A549 (cell line): ENCODE measurements at places on chromosomes 13 and 19.
A peak's percentile ranks its signal among the peaks of the same experiment; 100 is the strongest.

- DNase-seq, result peak; percentile 41
Observed at GRCh38 chr19:3852614-3853254, 16.1 kb downstream of the ZFR2 start.

GRCh38 chr13:110030394-110030928, 244.1 kb upstream of the IRS2 start:
- no peak for DNase-seq

DNA sequence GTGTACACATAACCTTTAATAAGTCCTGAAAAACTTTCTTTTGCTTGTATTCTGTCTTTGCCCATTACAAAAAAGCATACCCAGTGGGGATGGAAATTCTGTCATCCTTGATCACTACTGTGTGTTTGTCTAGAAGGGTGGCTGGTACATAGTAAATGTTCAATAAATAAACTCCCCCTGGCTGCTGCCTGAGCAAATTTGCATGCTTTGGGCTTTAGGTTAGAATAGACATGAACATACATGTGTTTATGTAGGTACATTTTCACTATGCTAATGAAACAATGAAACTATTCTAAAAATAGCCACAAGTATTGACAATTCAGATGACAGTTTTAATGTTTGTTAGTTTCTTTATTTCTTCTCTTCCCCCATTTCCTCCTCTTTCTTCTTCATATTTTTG, 36.1 kb downstream of the TNFSF13B start:
- no peak for DNase-seq

DNA sequence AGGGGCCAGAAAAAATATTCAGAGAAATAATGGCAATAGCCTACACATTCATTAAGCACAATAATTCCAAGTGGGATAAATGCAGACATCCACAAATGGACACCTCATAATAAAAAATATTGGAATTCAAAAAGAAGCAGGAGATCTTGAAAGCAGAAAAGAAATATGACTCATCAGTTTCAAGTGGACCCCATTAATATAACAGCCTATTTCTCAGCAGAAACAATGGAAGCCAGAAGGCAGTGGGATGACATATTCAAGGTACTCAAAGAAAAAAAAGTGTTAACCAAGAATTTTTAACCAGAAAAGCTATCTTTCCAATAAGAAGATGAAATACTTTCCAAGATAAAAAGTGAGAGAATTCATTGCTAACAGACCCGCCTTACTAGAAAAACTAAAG, 48.4 kb upstream of the CYP2A13 start:
- DNase-seq, result no peak

- peak; percentile 21 for DNase-seq
Observed at GRCh38 chr13:79989217-79989661, 351.7 kb downstream of the SPRY2 start.

GRCh38 chr13:33303855-33304597, 18.5 kb upstream of the STARD13 start:
- DNase-seq, result peak; percentile 25

DNA sequence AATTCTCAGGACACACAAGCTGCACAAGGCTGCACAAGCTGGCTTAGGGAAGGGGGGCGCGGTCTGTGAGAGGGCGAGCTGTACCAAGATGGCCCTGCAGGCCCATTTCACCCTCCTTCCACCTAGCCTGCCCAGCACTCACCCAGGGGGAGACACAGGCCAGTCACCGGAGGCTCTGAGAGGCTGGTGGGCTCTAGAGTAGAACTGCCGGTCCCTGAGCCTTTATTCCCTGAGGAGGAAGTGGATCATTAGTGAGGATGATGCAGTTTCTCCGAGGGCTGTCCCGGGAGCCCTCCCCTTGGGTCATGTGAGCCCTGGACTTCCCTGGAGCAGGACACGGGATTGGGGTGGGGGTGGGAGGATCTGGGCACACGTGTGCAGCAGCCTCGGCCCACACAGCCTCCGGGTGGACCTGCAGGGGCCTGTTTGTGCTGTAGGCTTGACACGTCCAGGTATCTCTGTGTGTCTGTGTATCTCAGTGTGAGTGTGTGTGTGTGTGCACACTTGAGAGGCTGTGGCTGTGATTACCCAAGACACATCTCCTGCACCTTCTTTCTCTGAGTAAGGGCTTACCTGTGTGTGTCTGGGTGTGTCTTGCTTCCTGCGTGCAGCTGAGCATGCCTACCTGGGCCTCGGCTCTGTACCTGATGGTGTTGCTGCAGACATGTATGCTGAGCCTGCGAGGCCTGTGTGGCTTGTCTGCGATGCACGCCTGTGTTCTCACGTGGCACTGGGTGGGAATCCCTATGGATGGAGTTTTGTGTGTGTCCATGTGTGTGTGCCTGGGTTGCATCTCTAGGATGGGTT, at the start of gene ACP5:
Gene ACP5 (minus strand): TSS at position 195 of the 807 bp plus-strand sequence. CDS start 328 bp downstream, outside the sequence.
- DNase-seq, result no peak

DNA sequence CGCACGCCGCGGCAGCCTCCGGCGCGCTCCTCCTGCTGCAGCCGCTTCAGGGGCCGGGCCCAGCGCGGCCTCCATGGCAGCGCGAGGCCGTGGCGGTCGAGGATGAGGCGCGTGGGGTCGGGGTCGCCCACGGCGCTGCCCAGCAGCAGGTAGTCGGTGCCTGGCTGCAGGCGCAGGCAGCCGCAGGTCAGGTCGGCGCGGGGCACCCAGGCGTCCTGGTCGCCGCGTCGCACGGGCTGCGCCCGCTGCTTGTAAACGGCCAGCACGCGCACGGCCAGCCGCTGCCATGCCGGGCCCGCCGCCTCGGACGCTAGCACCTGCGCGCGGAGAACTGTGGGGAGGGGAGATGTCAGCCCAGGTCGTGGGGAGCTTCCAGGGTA, 11.1 kb downstream of the NTN5 start:
- no peak for DNase-seq

GRCh38 chr19:20287070-20287469, 120.1 kb downstream of the ZNF486 start:
- no peak for DNase-seq

GRCh38 chr13:28967029-28967915, 147.1 kb downstream of the MTUS2 start:
- no peak for DNase-seq

DNA sequence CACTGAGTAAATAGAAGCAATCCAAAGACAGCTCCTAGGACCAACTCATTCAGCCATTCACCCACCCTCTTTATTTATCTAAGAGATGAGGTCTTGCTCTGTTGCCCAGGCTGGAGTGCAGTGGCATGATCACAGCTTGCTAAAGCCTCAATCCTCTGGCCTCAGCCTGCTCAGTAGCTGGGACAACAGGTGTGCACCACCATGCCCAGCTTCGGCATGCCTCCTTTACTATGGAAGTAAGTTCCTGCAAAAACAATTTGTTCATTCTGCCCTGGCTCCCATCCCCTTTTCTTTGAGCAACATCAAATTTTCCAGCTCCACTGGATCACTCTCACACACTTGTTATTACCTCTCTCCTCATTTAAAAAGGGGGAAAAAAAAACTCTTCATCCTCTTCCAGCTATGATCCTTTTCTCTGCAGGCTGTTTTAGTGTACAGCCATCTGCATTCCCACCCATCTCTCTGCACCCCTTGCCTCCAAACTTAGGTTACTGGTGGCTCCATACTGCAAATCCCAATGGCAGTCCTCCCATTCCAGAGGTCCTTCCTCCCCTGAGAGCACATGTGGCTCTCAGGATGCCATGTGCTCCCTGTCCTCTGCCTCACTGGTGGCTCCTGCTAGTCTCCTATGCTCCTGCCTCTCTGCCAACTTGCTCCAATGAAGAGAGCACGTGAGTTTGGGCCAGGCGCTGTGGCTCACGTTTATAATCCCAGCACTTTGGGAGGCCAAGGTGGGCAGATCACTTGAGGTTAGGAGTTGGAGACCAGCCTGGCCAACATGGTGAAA, 2.2 kb downstream of the ELOF1 start:
- DNase-seq, result no peak

DNA sequence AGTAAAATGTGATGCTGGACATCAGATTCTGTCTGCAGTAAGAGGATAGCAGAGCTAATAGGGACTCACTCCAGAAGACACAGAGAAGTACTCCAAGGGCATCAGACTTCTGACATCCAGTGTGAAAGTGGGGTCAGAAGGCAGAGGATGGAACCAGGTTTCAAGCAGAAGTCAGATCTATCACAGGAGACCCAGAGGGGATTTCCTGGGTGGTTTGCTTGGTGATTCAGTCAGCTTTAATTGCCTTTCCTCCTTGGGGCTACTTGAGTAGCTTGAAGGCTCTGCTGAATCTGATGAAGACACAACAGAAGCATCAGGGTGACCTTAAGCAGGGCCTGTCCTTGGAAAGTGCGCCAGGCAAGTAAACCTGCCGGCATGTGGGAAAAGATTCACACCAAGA, 300.6 kb downstream of the COG6 start:
- DNase-seq, result no peak

DNA sequence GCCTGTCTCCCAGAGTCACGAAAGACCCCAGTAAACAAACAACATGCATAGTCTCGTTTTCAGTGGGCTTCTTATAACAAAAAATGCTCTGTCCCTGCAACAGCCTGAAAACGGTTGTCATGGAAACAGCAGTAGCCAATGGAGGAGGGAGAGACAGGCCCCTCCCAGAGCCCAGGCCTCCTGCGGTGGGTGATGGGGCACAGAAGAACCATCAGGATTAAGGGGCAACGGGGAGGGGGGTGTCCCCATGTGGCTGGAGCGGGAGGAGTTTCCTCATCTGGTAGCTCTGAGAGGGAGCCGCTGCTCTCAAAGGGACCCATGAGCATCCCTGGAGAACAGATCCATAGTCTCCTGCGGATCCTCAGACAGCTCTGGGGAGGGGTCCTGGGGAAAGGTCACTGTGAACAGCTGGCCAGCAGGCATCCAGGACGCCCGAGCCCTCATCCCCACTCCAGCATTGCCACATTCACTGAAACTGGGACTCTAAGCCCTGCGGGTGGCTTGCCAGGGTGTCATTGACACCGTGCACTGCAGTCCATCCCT, 37.5 kb upstream of the PNMA8B start:
- no peak for DNase-seq

GRCh38 chr19:55638864-55639359, 1.9 kb upstream of the ZNF580 start:
- DNase-seq, result peak; percentile 67

DNA sequence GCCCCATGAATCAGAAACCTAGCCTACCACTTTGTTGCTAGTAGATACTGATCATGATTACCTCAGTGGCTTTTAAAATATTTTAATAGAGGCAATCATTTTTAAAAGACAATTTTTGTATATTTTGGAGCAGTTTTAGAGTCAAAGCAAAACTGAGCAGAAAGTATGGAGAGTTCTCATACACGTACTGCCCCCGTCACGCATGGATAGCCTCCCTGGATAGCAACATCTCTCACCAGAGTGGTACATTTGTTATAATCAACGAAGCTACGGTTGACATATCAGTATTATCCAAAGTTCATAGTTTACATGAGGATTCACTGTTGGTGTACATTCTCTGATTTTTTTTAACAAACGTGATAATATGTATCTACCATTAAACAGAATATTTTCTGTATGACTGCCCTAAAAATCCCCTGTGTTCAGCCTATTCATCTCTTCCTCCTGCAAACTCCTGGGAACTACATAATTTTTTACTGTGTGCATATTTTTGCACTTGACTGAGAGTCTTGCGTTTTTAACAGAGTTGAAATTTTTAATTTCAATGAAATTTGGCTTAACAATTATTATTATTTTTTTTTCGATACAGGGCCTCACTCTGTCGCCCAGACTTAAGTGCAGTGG, 1436.8 kb upstream of the PCDH9 start:
- DNase-seq, result no peak

GRCh38 chr19:3459089-3459881, 21.0 kb downstream of the SMIM24 start:
- peak; percentile 93 for DNase-seq

GRCh38 chr13:51275101-51275500, 52.9 kb downstream of the FAM124A start:
- DNase-seq, result no peak

DNA sequence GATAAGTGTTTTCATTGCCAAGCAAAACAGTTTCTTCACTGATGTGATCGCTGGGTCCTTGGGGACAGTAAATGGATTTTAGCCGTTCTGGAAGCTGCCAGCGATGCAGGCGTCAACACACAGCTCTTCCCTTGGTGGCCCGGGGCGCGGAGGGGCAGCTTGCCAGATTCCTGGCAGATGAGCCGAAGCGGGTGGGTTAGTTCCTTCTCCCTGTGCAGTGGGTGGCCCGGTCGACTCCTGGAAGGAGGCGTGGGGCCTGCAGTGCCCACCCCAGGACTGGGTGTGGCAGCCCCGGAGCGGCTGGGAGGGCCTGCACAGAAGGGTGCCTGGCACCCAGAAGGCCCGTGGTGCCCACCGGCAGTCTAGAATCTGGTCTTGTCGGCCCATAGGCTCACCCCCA, 69.0 kb downstream of the KDM4B start:
- no peak for DNase-seq

DNA sequence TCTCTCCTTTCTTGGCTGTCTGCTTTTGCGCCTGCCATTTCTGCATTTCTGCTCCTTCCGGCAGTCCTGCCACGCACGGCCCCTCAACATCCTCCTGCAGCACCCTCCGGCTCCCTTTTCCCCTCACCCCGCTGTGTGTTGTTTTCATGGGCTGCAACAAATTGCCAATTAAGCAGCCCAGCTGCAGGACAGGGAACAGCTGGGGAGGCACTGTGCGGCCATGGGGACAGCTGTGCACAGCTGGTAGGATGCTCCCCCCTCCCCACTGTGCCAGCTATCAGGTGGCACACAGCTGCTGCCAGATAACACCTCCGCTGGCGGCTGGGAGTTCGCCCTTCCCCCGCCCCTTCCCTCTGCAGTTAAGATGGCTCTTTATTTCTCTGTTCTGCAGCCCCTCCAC, 25.4 kb downstream of the LYL1 start:
- DNase-seq, result no peak

GRCh38 chr19:48890551-48890950, 8.0 kb downstream of the TULP2 start:
- no peak for DNase-seq

GRCh38 chr19:35164418-35164817, 9.9 kb downstream of the FXYD5 start:
- no peak for DNase-seq

DNA sequence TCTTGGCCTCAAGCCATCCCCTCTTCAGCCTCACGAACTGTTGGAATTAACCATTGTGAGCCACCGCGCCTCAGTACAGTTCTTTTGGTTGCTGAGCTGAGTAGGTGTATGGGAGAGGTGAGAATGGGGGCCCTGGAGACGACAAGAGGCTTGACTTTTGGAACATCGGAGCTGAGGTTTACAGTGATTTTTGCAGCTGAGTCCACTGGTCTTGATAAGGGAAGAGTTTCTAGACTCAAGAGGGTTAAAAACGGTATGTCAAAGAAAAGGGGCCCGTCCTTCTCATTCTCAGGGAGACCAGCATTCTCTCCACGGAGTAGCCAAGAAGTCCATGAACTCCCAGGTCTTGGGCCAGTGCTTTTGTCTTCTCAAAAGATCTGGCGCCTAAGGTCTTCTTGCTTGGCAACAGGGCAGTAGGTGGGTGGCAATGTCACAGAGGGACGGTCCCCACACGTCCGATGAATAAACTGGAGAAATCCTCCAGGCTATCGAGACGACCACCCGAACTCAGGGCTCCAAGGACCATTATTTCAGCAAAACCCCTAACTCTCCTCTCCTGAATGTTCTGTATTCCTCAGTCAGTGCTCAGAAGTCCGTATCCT, 6.4 kb upstream of the QTRT1 start:
- DNase-seq, result no peak
